ENCODE measurements at places on chromosomes 13 and 19.
A peak's percentile ranks its signal among the peaks of the same experiment; 100 is the strongest.

DNA sequence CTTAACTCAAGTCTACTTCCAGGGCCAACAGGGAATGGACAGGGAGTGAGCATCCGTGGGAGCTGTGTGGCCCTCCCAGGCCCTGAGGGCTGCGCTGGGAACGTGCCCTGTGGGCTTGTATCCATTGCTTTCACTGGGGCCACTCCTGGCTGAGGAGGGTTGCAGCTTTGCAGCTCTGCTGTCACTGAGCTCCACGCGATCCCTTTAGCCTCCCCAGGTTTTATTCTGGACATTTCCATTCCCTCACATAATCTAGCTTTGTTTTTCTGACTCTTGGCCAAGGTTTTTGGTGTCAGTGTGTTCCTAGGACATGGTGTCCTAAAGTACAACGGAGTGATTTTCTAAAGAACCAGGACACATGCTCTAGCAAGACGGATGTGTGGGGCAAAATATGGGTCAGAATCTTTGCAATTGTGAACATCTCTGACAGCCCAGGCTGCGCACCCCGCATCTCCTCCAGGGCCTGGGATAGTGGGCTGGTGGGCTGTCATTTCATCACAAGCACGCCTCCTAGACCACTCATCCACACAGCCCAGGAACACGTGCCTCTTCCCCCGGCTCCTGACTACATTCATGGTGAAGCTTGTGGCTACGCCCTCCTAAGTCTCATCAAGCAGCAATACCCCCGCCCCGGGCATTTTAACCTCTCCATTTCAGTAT, 28.0 kb downstream of the GGACT start:
- no peak for DNase-seq

GRCh38 chr19:46496304-46496703, 637 bp upstream of the PNMA8B start:
- DNase-seq, result no peak

- peak; percentile 48 for DNase-seq
Observed at GRCh38 chr19:35000647-35001501, 751 bp downstream of the GRAMD1A start.

DNA sequence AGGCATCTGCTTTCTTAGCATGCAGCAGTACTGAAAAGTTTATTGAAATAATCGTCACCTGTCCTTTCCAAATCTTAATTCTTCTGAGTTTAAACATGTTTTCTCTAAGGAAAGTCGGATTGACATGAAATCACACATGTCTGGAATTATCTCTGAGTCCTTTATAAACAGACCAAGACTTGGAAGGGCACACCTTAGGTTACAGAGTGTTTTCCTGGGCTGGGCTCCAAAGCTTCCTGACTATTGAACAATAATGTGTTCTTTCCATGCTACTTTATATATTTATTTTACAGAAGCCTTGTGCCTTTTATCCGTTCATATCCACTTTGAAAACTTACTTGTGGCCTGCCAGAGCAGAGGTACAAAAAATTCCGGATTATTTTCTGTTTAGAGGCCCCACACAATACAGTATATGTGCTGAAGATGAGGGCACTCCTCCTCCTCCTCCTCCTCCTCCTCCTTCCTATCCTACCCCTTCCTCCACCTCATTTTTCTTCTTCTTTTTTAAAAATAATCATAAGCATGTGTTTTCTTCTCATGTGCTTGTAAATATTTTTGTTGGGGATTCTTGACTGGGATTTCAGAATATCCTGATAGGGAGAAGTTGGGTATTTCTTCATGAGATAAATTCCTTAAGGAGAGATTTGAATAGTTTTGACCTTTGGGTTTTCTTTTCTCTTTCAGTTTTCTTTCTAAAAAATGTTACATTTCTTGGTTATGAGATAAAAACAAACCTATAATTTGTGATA, 52.3 kb downstream of the LRCH1 start:
- no peak for DNase-seq

GRCh38 chr13:63351533-63351932, 1935.9 kb upstream of the PCDH20 start:
- DNase-seq, result no peak

GRCh38 chr19:12785431-12786031, 5.8 kb upstream of the JUNB start:
- no peak for DNase-seq

DNA sequence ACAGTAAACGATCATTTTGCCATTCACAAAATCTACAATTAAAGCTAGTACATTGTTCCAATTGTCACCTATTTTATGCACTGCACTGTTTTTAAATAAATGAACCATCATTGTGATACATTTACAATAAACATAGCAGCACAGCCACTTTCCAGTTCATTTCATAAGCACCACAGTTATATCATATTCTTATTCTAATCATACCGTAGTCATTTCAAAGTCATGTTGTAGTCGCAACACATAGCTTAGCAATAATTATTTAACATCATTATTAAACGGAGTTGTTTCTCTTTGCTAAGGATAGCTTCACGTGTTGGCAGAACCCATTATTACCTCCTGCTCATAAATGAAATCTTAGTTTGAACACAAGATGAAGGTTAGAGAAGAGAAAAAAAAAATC, 2.2 kb upstream of the PCDH9 start:
- DNase-seq, result no peak

- DNase-seq, result peak; percentile 57
Observed at GRCh38 chr19:1672038-1672768, 19.8 kb upstream of the TCF3 start.

DNA sequence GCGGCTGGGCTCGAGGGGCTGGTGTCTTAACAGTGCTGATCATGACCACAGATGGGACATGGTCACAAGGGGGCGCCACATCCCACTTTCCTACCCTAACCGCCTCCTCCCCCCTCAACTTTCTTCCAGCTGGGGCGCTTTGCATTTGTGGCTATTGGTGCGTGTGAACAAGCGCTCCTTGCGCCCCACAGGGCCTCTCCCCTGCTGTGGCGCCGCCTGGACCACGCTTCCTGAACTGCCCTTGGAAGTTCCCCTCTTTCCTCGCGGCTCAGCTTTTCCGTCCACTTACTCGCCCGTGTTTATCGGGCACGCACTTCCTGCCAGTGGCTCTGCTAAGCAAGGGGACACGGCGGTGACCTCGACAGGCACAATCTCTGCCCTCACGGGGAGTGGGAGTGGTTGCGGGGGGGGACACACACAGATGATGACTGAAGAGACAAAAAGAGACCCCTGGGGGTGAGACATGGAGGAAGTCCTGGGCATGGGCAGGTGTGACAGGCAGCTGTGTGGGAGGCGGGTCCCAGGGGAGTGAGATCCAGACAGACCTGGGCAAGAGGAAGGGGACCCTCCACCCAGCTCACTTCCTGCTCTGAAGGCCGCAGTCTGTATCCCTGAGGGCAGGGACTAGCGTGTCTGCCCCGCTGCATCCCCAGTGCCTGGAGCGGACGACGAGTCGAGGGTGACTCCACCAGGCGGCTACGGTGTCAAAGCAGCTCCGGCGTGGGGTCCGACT, 40.3 kb downstream of the ZNF787 start:
- peak; percentile 63 for DNase-seq

GRCh38 chr13:46334035-46334822, 52.8 kb downstream of the RUBCNL start:
- DNase-seq, result no peak

DNA sequence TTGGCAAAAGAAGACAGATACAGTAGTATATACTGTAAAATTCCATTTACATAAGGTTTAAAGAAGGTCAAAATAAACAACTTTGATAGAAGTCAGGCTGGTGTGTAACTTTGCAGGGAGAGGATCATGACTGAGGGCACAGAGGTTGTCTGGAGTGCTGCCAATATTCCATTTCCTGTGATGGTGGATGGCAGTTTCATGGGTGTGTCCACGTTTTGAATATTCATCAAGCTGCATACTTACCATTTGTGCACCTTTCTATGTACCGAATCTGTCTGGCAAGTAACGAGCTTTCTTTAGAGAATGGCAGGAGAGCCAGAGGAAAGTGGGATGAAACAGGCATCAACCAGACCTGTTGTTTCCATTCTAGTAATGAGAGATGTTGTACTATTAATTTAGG, 420.5 kb upstream of the HTR2A start:
- DNase-seq, result no peak

DNA sequence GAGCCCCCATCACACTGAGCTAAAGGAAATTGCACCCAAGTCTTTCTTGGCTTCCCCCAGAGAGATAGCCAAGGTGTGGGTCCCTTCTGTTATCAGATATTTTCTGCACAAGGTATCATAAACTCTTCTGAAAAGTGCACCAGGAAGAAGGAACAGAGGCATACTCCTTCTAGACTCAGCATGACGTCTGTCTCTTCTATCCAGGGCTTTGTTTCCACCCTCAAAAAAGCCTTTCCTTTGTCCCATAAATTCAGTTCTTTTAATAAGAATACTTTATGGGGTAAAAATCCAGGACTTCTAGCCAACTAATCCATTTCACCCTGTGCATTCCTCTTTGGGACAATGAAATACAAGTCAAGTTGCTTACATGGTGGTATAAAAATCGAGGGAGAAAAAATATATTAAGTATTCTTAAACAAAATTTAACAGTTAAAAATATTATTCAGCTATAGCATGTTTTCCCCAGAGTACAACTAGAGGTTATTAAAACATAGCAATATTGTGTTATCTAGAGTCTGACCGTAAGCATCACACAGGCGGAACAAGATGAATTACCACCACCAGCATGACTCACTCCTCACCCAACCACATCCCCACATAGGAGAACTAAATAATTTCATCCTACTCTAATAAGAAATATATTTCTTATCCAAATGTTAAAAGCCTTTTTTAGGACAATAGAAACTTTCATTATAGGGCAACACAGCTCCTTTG, 79.9 kb upstream of the GPC6 start:
- no peak for DNase-seq

DNA sequence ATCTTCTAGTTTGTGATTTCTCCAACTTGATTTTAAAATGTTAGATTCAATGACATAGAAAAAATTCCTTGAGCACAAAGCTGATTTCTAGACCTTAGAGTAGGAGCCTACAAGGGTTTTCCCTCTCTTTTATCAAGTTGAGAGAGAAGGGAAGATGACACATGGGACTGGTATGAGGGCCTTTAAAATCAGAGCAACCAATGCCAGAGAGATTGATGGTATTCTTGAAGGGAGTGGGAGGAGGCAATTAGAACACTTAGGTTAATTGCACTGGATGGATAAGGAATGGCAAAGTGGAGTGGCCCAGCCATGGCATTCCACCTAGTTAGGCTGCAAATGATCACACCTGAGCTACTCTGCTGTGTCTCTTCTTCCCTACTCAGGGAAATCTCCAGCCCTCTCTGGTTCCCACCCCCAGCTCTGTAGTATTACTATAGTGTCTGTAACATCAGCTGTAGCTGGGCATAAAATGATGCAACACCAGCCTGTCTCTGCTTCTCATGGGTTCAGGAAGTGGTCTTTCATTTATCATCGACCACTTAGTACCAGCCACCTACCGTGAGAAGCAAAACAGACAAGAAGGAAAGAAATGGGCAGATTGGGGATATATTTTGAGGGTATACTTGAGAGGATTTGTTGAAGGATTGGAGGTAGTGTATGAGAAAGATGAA, 333.6 kb downstream of the DLEU7 start:
- DNase-seq, result no peak

DNA sequence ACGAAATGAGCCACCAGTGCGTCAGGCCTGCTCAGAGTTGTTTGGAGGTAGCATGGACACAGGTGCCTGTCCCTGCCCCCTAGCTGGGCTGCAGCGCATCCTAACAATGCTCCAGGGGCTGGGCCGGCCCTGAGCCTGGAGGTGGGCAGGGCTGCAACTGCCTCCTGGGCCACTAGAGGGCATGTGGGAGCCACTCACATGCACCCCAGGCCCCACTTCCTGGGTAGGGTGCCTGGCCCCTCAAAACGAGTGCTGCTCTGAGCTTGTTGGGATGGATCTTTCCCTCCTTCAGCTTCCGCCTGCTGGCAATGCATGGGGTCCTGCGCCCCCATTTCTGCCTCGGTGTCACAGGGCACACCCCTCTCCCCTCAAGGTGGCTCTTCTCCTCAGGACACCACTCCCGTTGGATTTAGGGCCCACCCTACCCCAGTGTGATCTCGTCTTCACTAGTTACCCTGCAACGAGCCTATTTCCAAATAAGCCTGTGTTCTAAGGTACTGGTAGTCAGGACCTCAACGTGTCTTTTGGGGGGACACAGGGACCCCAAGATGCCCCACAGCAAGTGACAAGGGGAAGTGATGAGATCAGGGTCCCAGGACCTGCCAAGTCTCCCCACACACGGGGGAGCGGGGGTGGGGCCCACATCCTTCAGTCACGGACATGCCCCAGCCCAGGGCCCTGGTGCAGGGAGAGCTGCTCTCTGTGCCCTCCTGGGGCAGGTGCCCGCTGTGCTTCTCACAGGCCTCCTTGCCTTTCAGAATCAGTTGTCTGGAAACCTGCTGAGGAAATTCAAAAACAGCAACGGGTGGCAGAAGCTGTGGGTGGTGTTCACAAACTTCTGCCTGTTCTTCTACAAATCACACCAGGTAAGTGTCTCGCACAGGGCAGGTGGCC, 131.3 kb downstream of the STK24 start:
- peak; percentile 77 for DNase-seq

DNA sequence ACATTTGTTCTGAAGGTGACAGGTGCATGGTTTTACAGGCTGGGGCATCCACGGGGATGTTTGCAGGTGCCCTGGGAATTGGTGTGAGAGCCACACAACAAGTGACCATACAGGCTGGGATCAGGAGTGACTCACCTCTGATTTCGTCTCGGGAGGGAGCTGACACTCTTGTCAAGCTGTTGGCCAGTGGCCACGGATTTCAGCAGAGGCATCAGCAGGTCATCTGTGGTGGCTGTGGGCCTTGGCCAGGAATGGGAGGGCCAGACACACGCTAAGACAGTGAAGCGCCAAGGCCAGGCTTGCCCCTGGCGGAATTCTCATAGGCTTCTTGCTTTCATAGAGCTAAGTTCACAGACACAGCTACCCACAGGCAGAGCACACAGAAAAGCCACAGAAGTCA, 108.6 kb downstream of the HSPH1 start:
- DNase-seq, result no peak

DNA sequence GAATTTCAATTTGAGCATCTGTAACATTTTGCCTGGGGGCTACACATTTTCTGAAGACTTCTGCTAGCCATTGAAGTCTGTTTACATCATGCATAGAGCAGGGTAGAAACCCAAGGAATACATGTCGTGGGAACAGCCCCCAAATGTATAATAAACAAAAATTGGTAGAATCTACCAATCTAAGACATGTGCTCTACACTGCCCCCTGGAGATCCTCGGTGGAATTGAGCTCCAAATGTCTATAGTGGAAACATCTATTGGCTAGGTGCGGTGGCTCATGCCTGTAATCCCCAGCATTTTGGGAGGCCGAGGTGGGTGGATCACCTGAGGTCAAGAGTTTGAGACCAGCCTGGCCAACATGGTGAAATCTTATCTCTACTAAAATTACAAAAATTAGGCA, 57.3 kb downstream of the MBD3L2B start:
- DNase-seq, result peak; percentile 47

DNA sequence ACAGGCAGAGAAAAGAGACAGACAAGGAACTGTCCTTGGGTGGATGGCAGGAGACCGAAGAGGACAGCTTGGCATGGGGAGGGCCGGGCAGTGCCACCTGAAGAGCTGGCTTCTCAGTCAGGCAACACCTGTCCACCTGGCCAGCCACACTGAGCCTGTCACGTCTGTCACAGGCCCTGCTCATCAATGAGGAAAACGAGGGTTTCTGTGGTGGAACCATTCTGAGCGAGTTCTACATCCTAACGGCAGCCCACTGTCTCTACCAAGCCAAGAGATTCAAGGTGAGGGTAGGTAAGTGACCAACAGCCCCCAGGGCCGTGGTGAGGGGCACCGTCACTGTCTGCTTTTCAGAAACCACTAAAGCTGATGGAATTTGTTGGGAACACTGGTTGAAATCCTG, 11.2 kb upstream of the PROZ start:
- DNase-seq, result no peak

- no peak for DNase-seq
Observed at GRCh38 chr19:49931293-49932040, 2.2 kb upstream of the NUP62 start.

GRCh38 chr13:83136660-83137059, 745.6 kb downstream of the SLITRK1 start:
- DNase-seq, result no peak
